ENCODE measurements at places on chromosomes 12 and 14.
A peak's percentile ranks its signal among the peaks of the same experiment; 100 is the strongest.

DNA sequence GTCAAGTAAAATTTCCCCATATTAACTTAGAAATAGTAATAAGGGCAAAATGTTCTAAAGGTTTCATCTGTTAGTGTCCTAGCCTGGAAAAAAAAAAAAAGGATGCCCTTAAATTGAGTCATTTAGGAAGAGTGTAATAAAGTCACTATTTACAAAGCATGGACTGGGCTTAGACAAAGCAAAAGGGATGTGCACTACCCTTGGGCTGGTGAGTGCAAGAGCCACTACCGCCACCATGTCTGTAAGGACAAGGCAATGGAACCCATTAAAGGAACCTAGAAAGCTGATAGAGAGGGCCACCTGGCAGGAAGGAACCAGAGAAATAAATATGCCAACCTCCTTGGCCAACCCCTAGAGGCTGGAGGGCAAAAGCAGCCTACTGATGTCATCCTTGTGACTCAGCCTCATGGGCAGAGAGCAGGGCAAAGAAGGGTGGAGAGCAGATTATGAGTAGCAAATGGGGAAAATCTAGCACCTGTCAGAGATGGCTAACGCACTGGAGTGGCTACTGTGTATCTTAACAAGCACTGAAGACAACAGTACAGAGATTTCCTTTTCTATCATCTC lies 59.5 kb upstream of the FUT8 start:
- DNase-seq: no peak

DNA sequence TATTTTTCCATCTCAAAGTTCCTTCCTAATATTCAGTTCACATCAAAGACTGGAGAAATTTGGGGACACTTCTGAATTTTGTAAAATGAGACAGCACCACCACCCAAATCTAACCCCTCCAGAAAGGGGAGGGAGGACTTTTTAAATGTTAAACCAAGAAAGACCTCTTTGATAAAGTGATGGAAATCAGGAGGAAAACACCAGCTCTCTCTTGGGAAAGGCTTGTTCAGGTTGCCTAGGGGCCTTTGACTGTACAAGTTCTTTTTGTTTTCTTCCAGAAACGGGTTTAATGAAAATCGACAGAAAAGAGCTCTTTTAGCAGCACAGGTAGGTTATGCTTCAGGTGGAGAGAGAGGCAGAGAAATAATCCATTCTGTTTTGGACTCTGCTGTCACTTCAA lies 112.3 kb downstream of the OTOGL start:
- no peak for DNase-seq

- DNase-seq: no peak
Measured at GRCh38 chr12:7557227-7557626, 53.6 kb upstream of the CD163 start.

DNA sequence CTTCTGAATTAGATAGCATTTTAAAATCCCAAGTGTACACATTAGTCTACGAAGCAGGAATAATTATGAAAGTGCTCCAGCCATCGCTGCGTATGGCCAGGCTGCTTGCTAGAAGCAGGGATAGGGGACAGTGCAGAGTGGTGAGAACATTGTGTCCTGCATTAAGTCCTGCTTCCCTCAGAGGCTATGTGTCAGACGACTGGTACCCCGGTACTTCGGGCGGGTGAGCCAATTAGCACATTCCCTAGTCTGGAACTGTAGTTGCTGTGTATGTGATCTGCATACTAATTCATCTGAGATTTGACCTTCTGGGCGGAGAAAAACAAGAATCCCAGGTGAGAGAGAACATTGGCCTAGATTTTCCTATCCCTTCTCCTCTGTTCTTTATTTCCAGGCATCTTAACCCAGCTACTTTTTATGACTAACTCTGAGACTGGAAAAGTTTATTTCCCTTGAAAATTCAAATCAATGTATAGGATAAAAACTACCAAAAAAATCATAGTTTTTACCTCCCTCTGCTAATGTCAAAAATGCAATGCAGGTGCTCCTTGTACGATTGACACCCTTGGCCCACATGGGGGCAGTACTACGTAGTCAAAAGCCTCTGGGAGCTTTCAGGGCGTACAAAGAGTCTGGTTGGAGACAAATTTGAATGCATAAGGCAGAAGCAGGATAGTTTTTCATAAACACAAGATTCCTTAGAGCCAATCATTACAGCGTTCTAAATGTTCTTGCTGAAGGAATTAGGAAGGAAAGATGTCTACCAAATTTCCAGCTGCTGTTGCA lies 764.3 kb downstream of the NOVA1 start:
- DNase-seq: no peak

DNA sequence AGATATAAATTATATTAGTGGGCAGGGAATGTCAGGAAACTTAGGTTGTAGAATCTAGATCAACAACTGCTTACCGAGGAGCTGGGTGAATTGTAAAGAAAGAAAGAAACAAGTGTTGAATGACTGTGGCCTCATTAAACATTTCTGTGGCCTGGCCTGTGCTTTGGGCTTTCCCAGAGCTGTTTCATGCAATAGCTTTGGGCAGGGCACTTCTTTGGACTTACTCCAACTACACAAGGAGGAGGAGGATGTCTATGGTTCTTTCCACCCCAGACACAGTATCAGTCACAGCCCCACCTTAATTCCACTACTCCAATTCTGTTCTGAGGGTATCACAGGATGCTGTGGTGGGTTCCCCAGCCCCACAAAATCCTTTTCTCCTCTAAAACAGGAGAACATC lies 38.0 kb downstream of the DPF3 start:
- no peak for DNase-seq

- no peak for DNase-seq
Measured at GRCh38 chr12:2183556-2184541, 131.1 kb downstream of the CACNA1C start.

DNA sequence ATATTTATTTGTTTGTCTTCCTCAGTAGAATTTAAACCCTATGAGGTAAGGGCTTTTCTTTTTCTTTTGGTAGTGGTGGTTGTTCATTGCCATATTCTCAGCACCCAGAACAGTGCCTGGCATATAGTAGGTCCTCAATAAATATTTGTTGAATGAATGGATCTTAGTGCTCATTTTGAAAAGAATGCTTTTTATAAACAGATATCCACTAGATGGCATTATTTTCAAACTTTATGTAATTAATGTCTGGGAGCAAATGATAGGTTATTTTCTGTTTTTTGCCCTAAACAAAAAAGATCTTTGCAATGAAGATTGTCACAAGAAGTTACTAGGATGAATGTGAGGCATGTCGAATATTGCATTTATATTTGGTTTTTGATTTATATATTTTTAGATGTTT lies 64.1 kb downstream of the RAD51B start:
- peak; percentile 8 for DNase-seq

- DNase-seq: no peak
Measured at GRCh38 chr12:49283541-49284429, 11.2 kb upstream of the PRPH start.

- peak; percentile 52 for DNase-seq
Measured at GRCh38 chr14:24734917-24735500, 101.0 kb upstream of the GZMB start.

DNA sequence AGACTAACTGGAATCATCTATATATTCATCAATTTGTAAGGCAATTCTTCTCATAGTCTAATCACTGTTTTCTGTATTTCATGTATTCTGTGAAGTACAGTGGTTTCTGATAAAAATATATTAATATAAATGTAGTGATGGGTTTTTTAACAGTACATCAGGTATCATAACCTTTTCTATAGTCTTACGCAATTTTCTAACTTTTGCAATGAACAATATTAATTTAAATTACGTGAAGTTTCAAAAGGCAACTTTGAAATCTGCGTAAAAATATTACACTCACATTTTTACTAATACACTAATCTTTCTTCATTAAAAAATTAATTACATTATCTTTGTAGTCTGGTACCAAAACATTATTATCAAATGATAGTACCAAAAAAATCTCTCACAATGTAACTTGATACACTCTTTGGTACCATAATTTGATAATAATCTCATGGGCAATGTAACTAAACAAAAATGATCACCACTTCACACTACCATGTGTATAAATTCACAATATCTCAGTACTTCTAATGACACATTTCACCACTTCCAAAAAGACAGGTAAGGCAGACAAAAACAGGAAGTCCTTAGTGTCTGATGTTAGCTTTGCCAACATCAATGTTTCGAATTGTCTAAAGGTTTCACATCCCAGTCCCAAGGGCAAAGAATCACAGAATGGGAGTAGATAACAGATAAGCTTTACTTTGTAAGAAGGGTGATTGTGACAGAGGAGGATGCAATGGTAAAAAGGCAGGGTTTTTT lies 8.7 kb downstream of the DNAI7 start:
- DNase-seq: peak; percentile 50

DNA sequence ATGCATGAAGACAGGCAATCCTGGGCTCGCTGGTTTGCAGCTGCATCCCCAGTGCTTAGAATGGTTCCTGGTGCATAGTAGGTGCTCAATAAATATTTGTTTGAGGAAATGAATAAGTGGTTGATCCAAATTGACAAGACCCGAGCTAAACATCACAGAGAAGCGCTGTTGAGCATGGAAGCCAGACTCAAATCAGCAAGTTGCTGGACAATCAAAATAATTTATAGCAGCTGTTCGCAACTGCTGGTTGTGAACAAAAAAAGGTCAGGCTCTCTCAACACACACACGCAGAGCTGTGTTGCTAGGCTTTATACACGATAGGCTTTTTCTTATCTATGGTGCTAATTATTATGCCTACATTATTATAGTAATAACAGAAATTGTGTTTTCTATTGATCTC lies 190.2 kb downstream of the TBX5 start:
- DNase-seq: no peak

- no peak for DNase-seq
Measured at GRCh38 chr12:51529651-51529970, 61.4 kb upstream of the SCN8A start.

DNA sequence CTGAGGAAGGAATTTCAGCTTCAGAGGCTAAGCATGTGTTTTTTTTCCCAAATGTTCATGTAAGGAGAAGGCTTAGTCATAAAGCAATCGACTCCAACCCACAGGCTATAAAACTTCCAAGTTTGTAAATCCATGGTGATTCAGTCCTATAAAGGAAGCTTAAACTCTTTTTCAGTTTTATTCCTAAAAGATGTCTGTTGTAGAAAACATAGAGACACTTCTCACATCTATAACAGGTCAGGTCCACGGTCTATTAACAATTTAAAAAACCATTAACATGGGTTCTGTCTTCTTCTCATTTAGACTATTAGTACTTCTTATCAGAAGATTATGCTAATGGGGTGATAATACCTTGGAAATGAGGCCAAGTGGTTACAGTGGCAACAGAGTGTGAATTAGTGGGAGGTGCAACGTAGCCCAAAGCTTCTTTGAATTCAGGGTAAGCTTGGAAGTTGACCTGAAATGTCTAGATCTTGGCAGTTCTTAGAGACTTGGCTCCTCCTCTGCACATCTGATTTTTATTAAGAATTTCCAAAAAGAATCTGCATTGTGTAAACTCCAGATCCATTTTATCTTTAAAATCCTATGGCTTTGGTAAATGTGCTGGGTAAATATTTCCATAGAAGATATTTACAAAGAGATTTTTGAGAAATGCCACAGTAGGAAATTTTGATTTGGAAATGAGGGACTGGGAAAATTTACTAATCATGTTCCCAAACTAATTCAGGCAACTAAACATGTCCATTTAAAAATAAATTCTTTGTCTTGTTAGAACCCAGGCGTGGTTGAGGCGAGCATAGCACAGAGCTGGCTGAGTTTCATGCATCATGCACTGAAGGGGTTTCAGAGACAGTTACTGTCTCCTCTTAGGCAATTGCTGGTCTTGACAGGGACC lies 86.4 kb downstream of the EML1 start:
- DNase-seq: no peak

DNA sequence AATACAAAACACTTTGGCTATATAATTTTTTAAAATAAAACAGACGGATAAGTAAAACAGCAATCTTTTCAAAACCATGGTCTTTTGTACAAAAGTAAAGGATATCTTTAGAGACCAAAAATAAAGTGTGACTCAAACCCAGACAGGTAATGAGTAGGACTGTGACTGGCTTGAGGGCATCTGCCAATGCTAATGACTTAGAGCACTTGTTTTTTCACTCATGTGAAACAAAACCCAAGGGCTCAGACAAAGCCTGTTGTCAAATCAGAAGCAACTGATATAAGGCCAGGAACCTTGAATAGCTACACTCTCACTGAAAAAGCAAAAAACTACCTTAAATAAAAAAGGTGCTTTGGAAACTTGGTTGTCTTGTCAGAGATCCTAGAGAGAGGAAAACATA lies 357.4 kb downstream of the TMEM117 start:
- DNase-seq: no peak

DNA sequence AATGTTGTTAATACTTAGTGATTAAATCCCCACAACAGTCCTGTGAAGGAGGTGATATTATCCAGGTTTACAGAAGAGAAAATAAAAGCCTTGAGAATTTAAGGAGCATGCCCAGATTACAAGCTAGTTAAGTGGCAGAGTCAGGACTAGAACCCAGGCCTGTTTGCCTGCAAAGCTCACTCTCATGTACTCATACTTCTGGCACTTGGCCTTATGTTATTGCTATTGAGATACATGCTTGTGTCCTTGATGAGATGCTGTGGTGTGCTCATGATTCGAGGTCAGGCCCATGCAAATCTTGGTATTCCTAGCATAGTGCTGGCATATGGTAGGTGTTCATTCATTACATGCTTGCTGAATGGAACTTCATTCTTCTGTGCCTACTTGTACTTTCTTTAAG lies 7.6 kb upstream of the EID3 start:
- DNase-seq: no peak

GRCh38 chr14:90543876-90544275 lies 147.0 kb downstream of the CALM1 start:
- no peak for DNase-seq

DNA sequence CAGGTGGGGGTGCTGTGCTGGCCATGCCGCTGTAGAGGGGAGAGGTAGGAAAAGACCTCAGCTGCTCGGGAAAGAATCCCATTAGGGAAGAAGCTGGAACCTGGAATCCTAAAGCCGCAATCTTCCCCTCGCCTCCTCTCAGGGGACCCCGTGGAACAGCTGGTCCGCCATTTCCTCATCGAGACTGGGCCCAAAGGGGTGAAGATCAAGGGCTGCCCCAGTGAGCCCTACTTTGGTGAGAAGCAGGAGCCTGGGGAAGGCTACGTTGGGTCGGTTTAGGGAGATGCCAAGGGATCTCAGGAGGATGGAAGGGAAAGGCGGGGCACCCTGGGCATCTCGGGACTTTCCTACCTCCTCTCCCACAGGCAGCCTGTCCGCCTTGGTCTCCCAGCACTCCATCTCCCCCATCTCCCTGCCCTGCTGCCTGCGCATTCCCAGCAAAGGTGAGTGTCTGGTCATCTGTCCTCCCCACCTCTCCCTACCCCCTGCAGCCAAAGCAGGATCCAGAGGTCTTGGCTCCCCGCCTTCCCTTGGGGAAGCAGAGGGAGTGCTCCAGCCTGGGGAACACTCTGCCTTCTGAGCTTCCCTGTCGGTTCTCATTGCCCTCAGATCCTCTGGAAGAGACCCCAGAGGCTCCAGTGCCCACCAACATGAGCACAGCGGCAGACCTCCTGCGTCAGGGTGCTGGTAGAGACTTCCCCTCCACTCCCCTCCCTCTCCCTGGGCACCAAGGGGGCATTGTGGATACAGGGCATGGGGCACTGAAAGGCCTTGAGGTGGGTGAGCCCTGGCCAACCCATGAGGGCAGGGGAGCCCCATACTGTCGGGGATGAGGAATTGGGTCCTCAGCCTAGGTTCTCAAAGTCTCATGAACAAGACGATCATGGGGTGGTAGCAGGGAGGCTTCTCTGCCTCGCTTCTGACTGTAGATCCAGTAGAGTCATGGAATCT lies 12.4 kb downstream of the TNS2 start:
- no peak for DNase-seq

Data from CD4-positive, alpha-beta T cell treated with Interleukin-2 at 100 ng/mL for 4 hours (primary cell).